Omental fat pad (tissue), 4 donors: ENCODE measurements at places on chromosomes 4 and X. TPM values are rescaled to one million over a fixed set of nuclear protein-coding genes. Genes with fewer than 3 reads are reported as not detected.

DNA sequence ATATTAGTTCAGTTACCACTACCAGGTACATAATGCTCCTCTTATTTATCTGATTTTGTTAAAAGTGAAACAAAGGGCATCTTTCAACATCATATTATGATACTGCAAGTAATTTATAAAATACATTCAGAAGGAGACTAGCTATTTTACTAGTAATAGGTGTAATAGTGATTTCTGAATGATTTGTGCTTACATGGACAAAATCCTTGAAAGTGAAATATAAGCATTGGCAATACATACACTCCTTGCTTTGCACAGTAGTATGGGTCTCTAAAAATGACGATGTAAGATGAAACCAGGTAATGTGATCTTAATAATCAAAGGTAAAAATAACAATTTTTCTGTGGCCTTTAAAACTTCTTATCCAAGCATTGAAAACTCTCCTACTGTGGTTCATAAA lies 17.5 kb downstream of the MTHFD2L start:
- DNase-seq: no peak

DNA sequence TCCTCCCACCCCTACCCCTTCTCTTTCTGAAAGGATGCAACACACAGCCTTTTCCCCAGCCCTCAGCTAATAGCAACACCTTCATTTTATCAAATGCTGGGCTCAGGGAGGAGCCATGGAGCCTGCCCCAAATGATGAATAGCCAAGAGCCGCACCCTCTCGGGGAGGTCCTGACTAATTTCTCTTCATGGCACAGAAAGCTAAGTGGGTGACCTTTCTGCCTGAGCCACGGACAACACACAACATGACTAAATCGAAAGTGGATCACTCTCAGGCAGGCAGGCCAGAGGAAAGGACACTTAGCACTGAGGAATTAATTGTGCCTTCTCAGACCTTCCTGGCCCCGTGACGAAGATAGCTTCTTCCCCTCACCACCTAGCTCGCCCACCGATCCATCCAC lies 165.1 kb upstream of the RAI2 start:
- DNase-seq: no peak

- no peak for DNase-seq
Observed at GRCh38 chr4:73676861-73677323, 56.7 kb upstream of the RASSF6 start.

DNA sequence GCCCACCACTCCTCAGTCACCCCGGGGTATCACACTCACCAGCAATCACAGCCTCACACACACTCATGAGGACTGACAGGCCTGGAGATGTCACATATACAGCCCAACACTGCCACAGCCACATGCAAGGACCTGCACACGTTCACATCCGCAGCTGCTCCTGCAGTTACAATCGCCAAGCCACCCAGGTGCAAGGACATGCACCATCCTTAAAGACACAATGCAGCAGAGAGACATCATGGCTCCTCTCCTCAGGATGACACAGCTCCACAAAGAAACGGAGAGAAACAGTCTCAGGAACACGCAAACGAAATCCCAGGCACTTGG lies 1.1 kb downstream of the PCSK1N start:
- no peak for DNase-seq

DNA sequence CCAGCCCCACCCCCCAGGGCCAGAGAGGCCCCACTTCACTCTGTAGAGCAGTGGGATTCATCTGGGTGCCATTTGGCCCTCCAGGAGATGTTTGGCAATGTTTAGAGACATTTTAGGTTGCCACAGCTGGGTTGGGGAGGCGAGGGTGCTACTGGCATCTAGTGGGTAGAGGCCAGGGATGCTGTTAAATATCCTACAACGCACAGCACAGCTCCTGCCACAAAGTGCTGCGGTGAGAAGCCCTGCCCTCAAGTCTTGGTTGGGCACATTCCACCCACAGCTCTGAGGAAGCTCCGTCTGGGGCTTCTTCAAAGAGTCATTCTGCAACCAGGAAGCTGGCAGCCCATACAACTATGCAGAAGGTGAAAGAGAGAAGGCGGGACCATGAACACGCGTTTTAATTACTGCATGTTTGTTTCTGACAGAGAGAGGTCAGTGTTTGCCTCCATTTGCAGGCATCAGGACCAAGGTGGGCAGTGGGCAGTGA lies 48.1 kb upstream of the FAM9C start:
- no peak for DNase-seq

DNA sequence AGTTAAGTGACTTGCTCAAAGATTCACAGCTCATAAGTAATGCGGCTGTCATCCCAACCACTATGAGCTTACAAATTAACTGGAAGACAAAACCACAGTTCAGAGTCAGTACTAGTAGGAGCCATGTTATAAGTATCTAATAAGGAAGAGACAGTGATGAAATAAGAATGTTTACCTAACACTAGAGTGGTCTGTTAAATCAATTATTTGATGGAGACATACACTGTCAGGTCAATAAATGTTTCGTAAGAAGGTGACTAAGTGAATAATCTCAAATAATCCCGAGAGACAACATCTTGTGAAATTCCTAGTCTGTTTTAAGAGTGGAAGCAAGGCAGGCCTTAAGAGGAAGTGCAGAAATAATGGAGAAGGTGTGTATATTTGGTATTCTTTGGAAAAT lies 25.8 kb upstream of the AMELX start:
- no peak for DNase-seq

- DNase-seq: no peak
Observed at GRCh38 chr4:185870366-185870765, 58.4 kb upstream of the SORBS2 start.

GRCh38 chrX:52870046-52870445 lies 2.2 kb upstream of the XAGE3 start:
- DNase-seq: no peak

DNA sequence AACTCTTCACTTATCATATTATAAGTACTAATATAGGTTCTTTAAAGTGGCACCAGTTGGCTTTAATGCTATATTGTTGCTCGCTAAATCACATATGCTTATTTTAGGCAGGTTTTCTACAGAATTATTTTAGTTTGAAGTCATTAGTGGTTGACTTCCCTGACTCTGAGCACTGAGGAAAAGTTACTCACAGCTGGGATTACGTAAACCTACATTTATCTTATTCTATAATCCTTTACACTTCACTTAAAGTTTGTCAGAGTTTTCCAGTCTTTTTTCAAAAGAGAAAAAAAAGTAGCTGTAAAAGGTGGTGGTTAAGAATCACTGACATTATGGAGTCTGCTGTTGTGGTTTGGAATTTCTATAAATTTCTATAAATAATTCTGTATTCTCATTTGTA lies 5.8 kb downstream of the UGT2B4 start:
- DNase-seq: no peak

DNA sequence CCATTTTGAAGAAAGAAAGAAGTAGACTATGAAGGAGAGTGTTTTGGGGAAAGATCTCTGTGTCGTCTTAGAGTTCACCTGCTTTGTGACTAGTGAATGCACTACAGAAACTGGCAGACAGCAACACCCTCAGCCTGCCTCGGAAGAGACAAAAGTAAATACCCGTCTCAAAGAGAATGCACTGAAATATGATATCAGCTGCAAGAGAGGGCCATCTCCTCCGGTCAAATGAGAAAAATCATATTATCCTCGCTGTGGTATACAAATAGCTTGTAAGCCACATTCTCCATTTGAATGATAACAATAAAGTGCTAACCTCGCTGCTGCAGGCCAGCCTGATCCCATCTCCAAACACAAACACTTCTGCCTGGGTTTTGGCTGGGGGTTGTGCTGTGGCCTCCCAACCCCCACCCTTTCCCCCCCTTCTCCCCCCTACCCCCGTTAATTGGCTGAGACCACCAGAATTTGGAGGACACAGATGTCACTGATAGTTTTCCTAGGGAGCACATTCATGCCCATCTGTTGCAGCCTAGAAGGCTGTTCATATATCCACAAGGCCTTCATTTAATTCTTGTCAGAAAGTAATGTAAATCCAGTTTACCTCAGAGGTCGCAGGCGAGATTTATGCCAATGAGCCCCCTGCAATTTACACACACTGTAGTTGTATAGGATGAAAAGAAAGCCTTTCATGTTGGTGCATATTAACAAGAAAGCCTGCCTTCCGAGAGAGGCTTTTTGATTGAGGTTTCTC lies 46.3 kb downstream of the ALPK1 start:
- no peak for DNase-seq

DNA sequence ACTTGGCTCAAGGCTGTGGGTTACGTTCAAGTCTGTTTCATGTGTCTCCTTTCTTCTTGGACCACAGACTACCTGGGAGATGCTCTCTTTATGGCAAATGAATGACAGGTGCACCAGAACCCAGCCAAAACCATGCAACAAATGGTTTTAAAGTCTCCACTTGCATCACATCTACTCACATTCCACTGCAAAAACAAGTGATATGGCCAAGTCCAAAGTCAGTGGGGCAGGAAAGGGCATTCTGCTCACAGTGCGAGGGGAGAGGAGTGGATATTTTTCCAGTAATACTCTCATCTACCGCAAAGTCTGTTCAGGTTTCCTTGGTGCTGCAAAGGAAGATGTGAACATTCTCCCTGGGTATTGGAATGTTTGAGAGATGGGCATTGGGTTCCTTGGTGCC lies 120.5 kb downstream of the UCHL1 start:
- DNase-seq: no peak

DNA sequence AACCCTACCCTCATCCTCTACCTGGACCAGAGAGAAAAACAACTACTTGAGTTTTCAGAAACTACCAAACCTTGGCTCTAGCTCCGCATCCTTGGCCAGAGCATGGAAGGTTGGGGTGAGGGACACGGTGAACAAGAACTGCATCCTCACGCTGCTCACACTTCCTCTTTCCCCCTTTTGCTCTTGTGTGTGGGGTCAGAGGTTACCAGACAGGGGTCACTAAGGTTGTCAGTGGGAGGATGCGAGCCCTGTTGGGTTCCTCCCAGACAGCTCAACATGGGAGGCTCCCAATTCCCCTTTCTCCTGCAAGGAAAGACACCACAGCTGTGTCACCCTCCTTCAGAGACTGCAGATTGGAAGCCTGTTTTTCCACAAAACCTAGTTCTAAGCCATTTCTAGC lies 5.5 kb upstream of the ZXDB start:
- no peak for DNase-seq

DNA sequence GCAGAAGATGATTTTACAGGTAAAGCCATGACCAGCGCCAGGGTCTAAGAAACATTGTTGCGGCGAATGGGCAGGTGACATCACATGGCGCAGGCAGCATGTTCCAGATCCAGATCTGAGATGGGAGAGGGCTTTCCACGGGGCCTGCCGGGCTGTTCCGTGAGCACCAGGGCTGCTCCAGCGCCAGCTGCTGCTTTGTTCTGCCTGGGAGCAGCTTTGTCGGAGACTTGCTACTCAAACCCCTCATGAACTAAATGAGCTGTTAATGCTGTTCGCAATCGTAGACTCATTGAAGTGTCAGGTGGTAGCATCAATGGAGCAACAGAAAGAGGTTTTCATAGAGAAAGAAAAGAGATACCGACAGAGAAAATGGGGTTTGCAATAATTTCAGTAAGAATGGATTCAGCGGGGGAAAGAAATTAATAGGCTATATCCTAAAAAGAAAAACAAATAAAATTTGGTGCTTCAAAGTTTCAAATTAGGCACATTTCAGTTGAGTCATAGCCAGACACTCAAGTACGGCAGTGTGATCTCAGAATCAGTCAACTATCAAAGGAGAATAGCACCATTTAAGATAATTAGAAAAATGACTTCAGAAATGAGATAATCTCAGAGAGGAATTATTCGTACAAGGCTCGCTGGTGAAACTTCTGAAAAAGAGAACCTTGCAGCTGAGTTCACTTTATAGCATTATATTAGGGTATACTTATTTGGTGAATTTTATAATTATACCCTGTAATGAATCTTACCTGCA lies 23.9 kb downstream of the SORBS2 start:
- DNase-seq: no peak

DNA sequence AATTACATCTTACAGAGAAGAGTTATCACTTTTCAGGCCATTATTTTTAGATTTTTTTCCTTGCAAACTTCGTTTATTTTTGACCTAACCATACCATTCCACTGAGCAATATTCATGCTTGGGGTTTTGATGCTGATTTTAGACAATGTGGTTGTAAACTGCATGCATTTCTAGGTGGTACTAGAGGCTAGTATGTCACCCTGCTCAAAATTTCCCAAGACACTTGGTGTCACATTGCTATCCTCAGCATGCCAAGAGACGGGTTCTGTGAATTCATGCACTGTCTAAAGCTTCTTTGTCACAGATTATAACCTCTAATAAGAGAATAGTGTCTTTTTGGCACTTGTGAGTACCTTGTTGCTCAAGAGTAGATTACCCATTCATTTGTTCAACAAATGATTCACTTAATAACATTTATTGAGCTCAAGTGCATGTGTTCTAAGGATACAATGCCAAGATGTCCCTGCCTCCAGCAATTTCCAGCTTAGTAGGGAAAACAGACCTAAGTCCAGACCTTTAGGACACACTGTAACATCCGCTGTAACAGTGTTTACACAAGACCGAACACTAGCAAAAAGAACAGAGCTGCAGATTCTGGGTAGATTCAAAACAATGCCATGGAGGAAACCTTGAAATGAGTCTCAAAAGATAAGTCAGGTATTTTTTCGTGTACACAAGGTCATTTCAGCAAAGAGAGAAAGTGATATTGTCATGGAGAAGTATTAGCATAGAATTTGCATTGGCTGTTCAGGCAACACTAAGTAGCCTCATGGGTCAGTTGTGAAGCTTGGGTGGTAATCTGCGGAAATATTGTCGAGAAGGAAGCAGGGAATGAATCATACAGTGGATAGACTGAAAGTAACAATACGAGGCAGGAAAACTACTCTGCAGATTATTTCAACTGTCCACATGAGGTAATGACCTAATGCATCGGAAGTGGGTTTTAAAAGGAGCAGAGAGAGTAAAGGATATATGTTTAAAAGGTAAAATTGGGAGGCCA lies 515.1 kb upstream of the ZFP42 start:
- DNase-seq: no peak

GRCh38 chr4:103197765-103198110 lies 405 bp downstream of the CENPE start:
- DNase-seq: no peak

DNA sequence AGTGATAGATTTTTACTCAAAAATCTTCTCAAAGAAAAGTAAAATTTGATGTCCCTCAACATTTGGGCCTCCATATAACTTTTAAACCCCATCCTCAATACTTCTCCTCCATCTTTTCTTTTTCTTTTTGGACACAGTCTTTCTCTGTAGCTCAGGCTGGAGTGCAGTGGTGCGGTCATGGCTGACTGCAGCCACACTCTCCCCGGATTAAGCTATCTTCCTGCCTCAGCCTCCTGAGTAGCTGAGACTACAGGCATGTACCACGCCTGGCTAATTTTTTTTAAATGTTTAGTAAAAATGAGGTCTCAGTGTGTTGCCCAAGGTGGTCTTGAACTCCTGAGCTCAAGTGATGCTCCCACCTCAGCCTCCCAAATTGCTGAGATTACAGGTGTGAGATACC lies 33.1 kb downstream of the KDM6A start:
- no peak for DNase-seq

HPSE gene
- 3.2 TPM for total RNA-seq

ZFP42 gene
- 0.24 TPM for total RNA-seq

HHIP gene
- total RNA-seq: 0.47 TPM

PNMA6F gene
- total RNA-seq: not detected

SAGE1 gene
- not detected for total RNA-seq

FAM184B gene
- total RNA-seq: not detected
